ENCODE measurements at places on chromosomes 3 and 15.

DNA sequence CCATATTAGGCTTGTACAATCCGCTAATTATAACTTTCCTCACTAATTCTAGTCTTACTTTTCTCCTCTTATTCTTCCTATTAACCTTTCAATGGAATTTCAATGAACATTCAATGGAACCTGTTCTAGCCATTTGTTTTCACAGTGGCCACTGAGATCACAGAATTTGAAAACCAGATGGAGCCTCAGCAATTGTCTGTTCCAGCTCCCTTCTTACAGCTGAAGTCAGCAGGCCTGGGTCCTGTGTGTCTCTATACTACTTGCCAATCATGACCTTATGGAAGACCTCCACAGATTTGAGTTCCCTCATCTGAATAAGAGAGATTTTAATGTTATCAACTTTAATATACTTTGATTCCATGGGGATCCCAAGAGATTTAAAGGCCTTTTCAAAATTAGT, 36.6 kb downstream of the TJP1 start:
- DNase-seq = no peak

DNA sequence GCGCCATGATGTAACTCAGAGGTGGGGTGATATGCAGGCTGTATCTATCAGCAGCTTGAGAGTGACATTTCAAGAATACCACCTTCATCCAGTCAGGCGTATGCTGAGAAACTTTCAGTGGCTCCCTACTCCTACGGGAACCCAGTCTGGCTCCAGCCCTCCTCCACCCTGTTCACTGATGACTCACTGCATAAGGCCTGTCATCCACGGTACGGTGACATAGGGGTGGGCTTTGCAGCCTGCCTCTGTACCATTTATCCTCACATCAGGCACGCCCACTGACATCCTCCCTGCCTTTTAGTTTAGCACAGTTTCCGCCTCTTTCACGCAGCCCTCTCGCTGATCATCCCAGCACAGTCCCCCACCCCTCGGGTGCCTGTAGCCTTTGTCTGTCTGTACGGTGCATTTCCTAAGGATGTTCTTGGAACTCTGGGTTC, 11.7 kb downstream of the PXYLP1 start:
- peak; percentile 64 for DNase-seq

DNA sequence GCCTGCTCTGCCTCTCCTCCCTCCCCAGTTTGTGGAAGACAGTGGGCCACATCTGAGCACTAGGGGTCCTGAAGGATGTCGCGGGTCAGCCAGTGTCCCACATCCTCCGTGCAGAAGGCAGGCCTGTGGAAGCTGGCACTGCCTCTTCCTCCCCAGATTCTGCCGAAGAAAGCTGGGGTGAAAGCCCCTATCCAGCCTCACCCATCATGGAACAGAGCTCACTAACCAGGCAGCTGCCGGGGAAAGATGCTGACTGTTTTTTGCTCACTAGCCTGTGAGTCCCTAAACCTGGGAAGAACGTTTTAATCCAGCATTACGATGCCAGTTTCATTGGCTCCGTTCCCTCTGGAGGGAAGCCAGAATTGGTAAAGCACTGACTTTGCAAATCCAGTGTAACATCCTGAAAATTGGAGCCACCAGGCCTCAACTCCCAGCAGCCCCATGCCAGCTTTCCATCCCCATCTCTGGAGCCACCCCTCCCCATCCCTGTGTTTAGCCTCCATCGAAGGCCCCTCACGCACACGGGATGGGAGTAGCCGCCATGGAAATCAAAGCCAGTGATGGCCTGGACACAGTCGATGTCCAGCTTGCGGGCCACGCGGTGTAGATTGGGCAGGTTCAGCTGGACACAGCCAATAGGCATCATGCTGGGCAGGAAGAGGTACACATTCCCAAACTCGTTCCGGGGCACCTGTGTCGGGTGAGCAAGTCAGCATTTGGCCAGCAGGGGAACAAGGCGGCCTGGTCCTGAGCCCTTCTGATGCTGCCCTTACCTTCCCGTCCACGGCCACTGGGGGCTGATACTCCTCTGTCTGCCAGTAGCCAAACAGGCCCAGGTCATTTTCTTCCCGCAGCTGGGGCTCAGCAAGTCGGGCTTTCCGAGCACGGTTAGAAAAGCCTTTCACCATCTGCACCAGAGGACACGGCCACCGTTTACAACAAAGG, 23.5 kb downstream of the TMEM43 start:
- no peak for DNase-seq

GRCh38 chr15:80679804-80680175, 15.3 kb upstream of the ABHD17C start:
- no peak for DNase-seq

DNA sequence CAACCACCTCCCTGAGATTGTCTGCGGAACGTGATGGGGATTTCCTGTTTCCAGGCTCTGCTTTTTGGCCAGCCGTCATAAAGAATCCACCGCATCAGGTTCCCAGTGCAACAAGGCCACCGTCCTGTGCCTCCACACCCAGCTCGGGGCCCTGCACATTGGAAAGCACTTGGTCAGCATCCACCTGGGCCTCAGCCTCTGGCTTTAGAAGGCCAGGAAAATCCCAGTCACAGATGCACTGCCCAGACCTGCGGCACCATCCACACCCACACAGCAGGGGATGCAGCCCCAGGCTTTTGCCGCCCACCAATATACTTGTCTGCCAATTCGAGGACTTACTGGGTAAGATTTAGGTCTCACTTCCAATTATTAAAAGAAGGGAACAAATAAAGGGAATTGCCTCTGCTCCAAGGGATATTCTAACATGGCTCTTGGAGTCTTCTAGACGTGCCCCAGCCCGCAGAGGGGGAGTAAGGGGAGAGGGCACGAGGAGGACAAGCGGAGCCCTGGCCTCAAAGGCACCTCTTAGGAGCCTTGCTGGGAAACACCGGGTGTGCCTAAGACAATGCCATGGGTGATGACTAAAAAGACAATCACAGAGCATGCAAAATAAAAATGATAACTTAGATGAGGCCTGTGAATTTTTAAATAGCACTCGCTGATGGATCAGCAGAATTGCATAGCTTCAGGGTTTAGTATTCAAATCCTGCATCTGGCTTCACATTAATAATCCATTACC, 169.2 kb downstream of the FOXP1 start:
- DNase-seq = no peak

DNA sequence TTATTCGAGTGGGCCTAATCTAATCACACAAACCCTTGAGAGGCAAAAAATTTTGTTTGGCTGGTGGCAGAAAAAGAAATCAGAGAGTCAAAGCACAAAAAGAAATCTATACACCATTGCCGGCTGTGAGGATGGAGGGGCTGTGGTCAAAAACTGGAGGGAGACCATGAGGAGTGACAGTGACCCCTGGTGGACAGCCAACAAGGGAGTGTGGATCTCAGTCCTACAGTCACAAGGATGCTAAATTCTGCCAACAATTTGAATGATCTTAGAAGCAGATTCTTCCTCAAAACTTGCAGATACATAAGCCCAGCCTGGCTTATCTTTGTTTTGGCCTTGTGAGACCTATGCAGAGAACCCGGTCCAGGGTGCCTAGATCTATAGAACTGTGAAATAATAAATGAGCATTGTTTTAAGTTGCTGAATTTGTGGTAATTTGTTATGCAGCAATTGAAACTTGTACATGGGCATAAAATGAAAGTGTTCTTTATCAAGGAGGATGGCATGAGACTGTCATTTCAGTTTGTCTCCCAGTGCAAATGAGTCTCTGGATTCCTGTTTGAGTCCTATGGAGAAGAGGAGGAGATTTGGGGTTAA, 103.0 kb upstream of the ARHGEF26 start:
- DNase-seq = no peak
